ENCODE measurements at places on chromosomes 16 and 17.

- no peak for DNase-seq
Observed at GRCh38 chr16:20610211-20610891, 34.2 kb upstream of the ACSM2B start.

DNA sequence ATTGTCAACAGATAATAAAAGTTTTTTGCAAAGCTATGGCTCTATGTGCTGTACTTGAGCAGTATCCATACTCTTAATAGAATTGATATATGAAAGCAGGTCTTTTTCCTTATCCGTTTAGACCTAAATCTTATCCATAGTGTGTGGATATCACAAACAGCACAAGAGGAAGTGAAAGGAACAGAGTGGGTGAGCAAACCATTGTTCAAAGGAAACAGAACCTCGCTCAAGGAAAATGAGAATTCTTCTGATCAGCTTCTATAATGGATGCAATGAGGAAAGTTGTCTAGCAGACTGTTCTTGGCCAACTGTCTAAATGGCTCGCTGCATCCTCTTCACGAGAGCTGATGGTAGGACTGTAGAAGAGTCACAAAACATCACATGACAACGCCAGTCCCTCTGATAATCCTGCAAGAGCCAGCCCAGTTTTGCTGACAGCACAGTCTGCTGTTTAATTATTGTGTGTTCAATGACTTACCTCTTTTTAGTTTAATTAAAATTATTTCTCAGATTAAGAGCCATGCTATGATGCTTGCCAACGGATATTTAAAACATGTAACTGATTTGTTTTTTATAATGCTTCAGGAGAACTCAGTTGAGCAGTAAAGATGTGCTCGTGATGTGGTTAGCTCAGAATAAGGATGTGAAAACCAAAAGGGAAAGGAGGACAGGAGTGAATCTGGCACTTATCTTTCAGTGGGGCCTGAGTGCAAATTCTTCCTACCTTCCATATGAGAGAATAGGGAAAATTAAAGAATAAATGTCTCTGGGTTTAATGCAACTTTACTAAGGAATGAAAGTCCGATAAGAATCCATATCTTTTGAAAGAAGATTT is 38.5 kb downstream of the WWOX start:
- no peak for DNase-seq

- no peak for DNase-seq
Observed at GRCh38 chr17:38947189-38947588, 20.0 kb downstream of the FBXO47 start.

GRCh38 chr16:75204410-75204758 is 2.6 kb downstream of the CTRB2 start:
- DNase-seq = no peak
